ENCODE measurements at places on chromosomes 3 and 15. TPM values are rescaled to one million over a fixed set of nuclear protein-coding genes. Genes with fewer than 3 reads are reported as not detected.

The PLA1A gene
- total RNA-seq, result not detected

The KLF13 gene
- total RNA-seq, result 110 TPM

- peaks cover 22% of the 10 kb centered on the region for H3K27me3 ChIP-seq
- peaks cover 1% of the 10 kb centered on the region for H3K4me1 ChIP-seq
- H3K4me3 ChIP-seq, result peak overlapping the region; percentile 56
Measured at GRCh38 chr3:107235928-107236315, 141.3 kb upstream of the CCDC54 start.

GRCh38 chr15:93829115-93829870 lies 402.1 kb upstream of the MCTP2 start:
- no peaks in the 10 kb centered on the region for H3K4me1 ChIP-seq
- no peak overlapping the region for H3K4me3 ChIP-seq
- no peak for DNase-seq
- H3K27ac ChIP-seq, result no peak overlapping the region
- H3K27me3 ChIP-seq, result no peaks in the 10 kb centered on the region
- no peaks in the 10 kb centered on the region for H3K36me3 ChIP-seq

The SMCO1 gene
- not detected for total RNA-seq

GRCh38 chr3:4852780-4853748 lies 126.2 kb upstream of the BHLHE40 start:
- peaks cover 80% of the 10 kb centered on the region for H3K4me1 ChIP-seq
- H3K27me3 ChIP-seq, result no peaks in the 10 kb centered on the region
- peaks cover 69% of the 10 kb centered on the region for H3K36me3 ChIP-seq
- DNase-seq, result no peak
- peak overlapping the region; percentile 98 for H3K27ac ChIP-seq

- H3K36me3 ChIP-seq, result peaks cover 15% of the 10 kb centered on the region
- peaks cover 3% of the 10 kb centered on the region for H3K27me3 ChIP-seq
- H3K4me3 ChIP-seq, result peak overlapping the region; percentile 95
- peaks cover 26% of the 10 kb centered on the region for H3K4me1 ChIP-seq
- peak overlapping the region; percentile 93 for H3K27ac ChIP-seq
- peak; percentile 16 for DNase-seq
Measured at GRCh38 chr15:58931987-58932588, 1.4 kb downstream of the SLTM start.

The ADAMTS9 gene
- total RNA-seq, result not detected

DNA sequence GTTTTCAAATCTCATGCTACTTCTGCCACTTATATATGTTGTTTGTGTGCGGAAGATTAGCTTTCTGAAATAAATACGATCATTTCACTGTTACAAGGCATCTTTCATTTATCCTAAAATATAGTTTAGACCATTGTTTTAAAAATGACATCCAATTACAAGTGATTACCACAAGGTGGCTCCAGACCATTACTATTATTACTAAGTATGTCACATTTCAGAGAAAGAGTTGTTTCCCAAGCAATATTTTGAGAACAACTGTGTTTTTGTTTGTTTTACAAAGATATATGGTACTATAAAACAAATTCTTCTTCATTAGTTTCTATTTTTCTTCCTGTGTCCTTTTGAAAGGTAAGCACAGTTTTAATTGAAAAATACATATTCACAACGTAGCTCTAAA lies 136.0 kb upstream of the RAP2B start:
- no peak overlapping the region for H3K4me3 ChIP-seq
- peaks cover 9% of the 10 kb centered on the region for H3K27me3 ChIP-seq
- H3K36me3 ChIP-seq, result no peaks in the 10 kb centered on the region

GRCh38 chr3:27360113-27361078 lies 8.8 kb downstream of the NEK10 start:
- H3K4me1 ChIP-seq, result peaks cover 17% of the 10 kb centered on the region
- no peak overlapping the region for H3K4me3 ChIP-seq
- no peaks in the 10 kb centered on the region for H3K36me3 ChIP-seq
- no peak overlapping the region for H3K27ac ChIP-seq
- no peaks in the 10 kb centered on the region for H3K27me3 ChIP-seq

- H3K4me1 ChIP-seq, result peaks cover 73% of the 10 kb centered on the region
- H3K4me3 ChIP-seq, result peak overlapping the region; percentile 11
- H3K36me3 ChIP-seq, result peaks cover 5% of the 10 kb centered on the region
Measured at GRCh38 chr15:67762610-67763368, 62.5 kb upstream of the SKOR1 start.

The NAALADL2 gene
- not detected for total RNA-seq

DNA sequence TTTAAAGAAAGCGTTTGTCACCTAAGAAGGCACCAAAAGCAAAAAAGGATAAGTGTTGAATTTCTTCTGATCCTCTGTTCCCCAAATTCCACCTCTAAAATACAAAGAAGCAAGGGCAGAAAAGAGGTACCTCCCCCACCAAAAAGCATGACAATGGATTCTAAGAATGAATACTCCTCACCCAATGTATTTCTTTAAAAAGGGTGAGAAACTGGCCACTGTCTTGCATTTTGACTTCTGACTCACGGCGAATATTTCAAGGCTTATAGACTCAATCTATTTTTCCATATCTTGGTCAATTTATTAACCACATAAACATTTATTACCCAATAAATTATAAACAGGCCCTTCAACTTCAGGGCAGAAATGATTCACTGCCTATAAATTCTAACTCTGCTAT lies 131.1 kb downstream of the NR1I2 start:
- no peak for DNase-seq
- H3K4me1 ChIP-seq, result peaks cover 36% of the 10 kb centered on the region
- H3K27ac ChIP-seq, result peak overlapping the region; percentile 96

DNA sequence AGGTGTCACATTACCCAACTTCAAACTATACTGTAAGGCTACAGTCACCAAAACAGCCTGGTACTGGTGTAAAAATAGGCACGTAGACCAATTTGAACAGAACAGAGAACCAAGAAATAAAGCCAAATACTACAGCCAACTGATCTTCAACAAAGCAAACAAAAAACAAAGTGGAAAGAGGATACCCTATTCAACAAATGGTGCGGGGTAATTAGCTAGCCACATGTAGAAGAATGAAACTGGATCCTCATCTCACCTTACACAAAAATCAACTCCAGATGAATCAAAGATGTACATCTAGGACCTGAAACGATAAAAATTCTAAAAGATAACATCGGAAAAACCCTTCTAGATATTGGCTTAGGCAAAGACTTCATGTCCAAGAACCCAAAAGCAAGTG lies 13.1 kb downstream of the PEAK1 start:
- no peak overlapping the region for H3K27ac ChIP-seq
- H3K4me1 ChIP-seq, result peaks cover 64% of the 10 kb centered on the region
- H3K4me3 ChIP-seq, result no peak overlapping the region
- no peaks in the 10 kb centered on the region for H3K27me3 ChIP-seq
- peaks cover 14% of the 10 kb centered on the region for H3K36me3 ChIP-seq

- peak; percentile 8 for DNase-seq
- no peak overlapping the region for H3K4me3 ChIP-seq
- H3K27me3 ChIP-seq, result no peaks in the 10 kb centered on the region
- H3K4me1 ChIP-seq, result peaks cover 3% of the 10 kb centered on the region
- H3K36me3 ChIP-seq, result peaks cover 4% of the 10 kb centered on the region
Measured at GRCh38 chr15:60362321-60363086, 35.3 kb downstream of the ANXA2 start.

GRCh38 chr15:64014995-64015394 lies 31.3 kb downstream of the DAPK2 start:
- no peak overlapping the region for H3K27ac ChIP-seq
- H3K36me3 ChIP-seq, result no peaks in the 10 kb centered on the region
- H3K27me3 ChIP-seq, result no peaks in the 10 kb centered on the region
- no peak overlapping the region for H3K4me3 ChIP-seq
- DNase-seq, result no peak

DNA sequence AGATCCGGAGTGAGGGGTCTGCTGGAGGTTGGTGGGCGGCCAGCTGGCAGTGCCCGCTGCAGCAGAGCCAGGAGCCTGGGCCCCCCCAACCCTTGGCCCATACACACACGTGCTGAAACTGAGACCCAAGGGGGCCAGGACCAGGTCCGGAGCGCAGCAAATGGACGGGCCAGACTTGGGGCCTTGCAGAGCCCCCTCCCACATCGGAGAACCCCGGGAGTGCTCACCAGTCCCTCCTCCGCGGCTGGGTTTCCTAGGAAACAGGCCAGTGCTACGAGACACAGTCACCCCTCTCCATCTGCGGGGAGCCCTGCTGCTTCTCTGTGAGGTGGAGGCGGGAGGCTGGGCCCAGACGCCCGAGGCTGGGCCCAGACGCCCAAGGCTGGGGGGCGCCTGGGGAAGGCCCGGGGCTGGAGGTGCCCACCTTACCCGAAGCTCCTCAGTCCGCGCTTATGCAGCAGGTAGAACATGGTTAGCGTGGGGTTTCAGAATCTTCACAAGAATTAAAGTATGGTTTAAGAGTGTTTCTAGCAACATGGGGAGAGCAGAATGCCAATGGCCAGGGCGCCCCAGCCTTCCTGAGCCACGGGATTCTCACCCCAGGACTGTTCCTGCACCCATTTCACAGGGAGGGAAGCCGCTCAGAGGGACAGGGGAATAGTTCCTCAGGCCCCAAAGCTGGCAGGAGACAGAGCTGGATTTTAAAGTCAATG lies 135.0 kb upstream of the PRR20G start:
- no peak for DNase-seq
- no peaks in the 10 kb centered on the region for H3K36me3 ChIP-seq
- no peaks in the 10 kb centered on the region for H3K4me1 ChIP-seq
- H3K4me3 ChIP-seq, result no peak overlapping the region
- H3K27me3 ChIP-seq, result peaks cover 38% of the 10 kb centered on the region

The CHDH gene
- 0.10 TPM for total RNA-seq

- DNase-seq, result no peak
- no peaks in the 10 kb centered on the region for H3K27me3 ChIP-seq
- H3K27ac ChIP-seq, result no peak overlapping the region
- H3K4me3 ChIP-seq, result no peak overlapping the region
- peaks cover 16% of the 10 kb centered on the region for H3K36me3 ChIP-seq
Measured at GRCh38 chr15:80151148-80151547, 1.7 kb upstream of the FAH start.

GRCh38 chr15:90540768-90541167 lies 11.0 kb downstream of the CRTC3 start:
- H3K4me1 ChIP-seq, result peaks cover 67% of the 10 kb centered on the region
- peak overlapping the region; percentile 62 for H3K27ac ChIP-seq
- H3K4me3 ChIP-seq, result peak overlapping the region; percentile 33
- peaks cover 51% of the 10 kb centered on the region for H3K36me3 ChIP-seq
- no peak for DNase-seq

- no peaks in the 10 kb centered on the region for H3K27me3 ChIP-seq
- no peak overlapping the region for H3K27ac ChIP-seq
- DNase-seq, result no peak
- peaks cover 60% of the 10 kb centered on the region for H3K36me3 ChIP-seq
Measured at GRCh38 chr3:4761759-4762158, 217.5 kb upstream of the BHLHE40 start.

DNA sequence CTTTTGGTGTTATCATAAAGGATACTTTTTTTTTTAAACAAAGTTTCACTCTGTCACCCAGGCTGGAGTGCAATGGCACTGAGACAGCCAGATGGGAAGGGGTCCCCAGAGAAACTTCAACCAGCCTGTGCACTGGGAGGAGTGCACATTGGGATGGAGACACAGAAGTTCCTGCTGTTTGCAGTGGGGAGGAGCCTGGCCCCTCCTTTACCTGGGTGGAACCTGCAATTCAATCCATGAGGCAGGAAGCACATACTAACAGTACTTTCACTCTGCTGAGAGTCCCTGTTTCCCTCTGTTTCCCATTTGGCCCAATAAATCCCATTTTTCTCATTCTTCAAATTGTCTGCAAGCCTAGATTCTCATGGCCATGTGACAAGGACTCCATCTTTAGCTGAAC lies 42.3 kb upstream of the LHFPL4 start:
- DNase-seq, result no peak
- H3K27ac ChIP-seq, result no peak overlapping the region
- no peak overlapping the region for H3K4me3 ChIP-seq
- peaks cover 34% of the 10 kb centered on the region for H3K27me3 ChIP-seq
- H3K4me1 ChIP-seq, result peaks cover 2% of the 10 kb centered on the region

The LRRIQ4 gene
- total RNA-seq, result 0.49 TPM

- no peaks in the 10 kb centered on the region for H3K27me3 ChIP-seq
- peaks cover 7% of the 10 kb centered on the region for H3K36me3 ChIP-seq
- H3K4me3 ChIP-seq, result no peak overlapping the region
- H3K27ac ChIP-seq, result no peak overlapping the region
- DNase-seq, result no peak
Measured at GRCh38 chr15:35540885-35541284, 5.1 kb downstream of the DPH6 start.

DNA sequence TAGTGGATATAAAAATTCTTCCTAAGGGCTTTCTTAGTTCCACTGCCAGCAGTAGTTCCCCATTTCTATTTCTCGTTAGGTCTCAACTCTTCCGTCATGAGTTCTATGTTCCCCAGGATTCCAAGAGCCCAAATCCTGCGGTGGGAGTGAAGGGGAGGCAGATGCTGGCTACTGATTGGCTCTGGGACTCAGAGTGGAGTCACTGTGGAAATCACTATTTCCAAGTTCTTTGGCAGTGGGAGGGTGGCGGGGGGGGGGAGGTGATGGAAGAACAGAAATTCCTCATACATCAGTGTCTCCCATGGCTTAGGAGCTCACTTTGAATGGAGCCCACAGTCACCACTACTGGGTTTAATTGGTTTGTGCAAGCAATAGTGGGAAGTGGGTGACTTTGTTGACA lies 5.6 kb downstream of the CCR1 start:
- no peaks in the 10 kb centered on the region for H3K4me1 ChIP-seq
- H3K27ac ChIP-seq, result no peak overlapping the region
- no peaks in the 10 kb centered on the region for H3K36me3 ChIP-seq
- DNase-seq, result no peak
- H3K27me3 ChIP-seq, result no peaks in the 10 kb centered on the region

DNA sequence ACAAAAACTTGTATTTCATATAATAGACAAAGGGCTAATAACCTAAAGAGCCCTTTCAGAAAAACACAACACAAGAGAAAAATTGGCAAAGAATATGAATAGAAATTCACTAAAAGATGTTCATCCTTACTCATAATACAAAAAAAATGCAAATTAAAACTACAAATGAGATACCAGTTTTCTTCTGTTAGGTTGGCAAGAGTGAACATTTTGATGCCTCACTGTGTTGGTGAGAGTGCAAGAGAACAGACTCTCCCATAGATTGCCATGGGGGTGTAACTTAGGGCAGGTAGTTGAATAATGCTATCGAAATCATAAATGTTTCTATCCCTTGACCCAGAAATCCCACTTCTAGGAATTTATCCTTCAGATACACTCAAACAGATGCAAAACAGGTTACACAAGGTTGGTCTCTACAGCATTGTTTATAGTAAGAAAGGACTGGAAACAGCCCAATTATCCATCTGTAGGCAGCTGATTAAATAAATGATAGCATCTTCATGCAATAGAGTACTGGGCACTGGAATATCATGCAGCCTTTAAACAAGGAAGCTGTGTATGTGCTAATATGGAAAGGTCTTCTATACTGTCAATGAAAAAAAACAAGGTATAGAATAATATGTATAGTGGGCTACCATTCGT lies 146.3 kb downstream of the TLE3 start:
- H3K4me1 ChIP-seq, result peaks cover 4% of the 10 kb centered on the region
- no peak for DNase-seq

The ADGRG7 gene
- total RNA-seq, result not detected

The PLA2G4E gene
- not detected for total RNA-seq

The SERINC4 gene
- total RNA-seq, result 0.08 TPM

The TRPC1 gene
- total RNA-seq, result 1.5 TPM

- no peaks in the 10 kb centered on the region for H3K36me3 ChIP-seq
- no peaks in the 10 kb centered on the region for H3K4me1 ChIP-seq
- no peaks in the 10 kb centered on the region for H3K27me3 ChIP-seq
- DNase-seq, result no peak
- H3K27ac ChIP-seq, result no peak overlapping the region
- H3K4me3 ChIP-seq, result no peak overlapping the region
Measured at GRCh38 chr15:36335659-36336058, 243.8 kb upstream of the CDIN1 start.

Data from activated naive CD8-positive, alpha-beta T cell treated with anti-CD3 and anti-CD28 coated beads for 36 hours (primary cell).